ENCODE measurements at places on chromosomes 4 and X.

- DNase-seq: no peak
These were observed 55.0 kb upstream of the PPP1R2C start for GRCh38 chrX:42832764-42833549.

DNA sequence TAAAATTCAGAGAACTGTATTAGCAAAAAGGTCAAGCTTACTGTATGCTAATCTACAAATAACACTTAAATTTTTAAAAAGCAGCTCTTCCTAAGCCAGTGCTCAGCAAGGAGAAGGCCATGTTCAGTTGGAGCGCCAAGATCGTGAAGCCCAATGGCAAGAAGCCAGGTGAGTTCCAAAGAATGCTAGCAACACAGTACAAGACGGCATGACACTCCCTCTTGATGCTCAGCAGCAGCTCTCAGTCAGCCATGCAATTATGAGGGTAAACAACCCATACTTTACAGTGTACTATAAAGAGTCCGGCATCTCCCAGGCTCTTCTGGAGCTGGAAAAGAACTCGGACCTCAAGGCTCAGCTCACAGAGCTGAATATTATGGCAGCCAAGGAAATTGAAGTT, 34.9 kb downstream of the STX18 start:
- no peak for DNase-seq

DNA sequence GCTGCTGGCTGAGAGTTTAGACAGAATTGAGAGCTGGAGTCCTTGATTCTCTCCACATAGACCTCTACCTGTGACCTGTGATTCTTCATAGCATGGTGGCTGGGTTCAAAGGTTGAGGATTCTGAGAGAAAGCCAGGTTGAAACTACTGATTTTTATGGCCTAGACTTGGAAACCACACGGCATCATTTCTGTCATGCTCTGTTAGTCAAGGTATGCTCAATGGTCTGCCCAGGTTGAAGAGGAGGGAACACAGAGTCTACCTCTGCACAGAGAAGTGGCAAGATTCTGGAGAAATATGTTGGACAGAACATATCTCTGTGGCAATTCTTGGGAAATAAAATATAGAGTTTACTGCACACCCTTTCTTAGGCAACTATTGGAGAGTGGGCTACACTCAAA, 57.2 kb upstream of the CXorf66 start:
- DNase-seq: no peak

DNA sequence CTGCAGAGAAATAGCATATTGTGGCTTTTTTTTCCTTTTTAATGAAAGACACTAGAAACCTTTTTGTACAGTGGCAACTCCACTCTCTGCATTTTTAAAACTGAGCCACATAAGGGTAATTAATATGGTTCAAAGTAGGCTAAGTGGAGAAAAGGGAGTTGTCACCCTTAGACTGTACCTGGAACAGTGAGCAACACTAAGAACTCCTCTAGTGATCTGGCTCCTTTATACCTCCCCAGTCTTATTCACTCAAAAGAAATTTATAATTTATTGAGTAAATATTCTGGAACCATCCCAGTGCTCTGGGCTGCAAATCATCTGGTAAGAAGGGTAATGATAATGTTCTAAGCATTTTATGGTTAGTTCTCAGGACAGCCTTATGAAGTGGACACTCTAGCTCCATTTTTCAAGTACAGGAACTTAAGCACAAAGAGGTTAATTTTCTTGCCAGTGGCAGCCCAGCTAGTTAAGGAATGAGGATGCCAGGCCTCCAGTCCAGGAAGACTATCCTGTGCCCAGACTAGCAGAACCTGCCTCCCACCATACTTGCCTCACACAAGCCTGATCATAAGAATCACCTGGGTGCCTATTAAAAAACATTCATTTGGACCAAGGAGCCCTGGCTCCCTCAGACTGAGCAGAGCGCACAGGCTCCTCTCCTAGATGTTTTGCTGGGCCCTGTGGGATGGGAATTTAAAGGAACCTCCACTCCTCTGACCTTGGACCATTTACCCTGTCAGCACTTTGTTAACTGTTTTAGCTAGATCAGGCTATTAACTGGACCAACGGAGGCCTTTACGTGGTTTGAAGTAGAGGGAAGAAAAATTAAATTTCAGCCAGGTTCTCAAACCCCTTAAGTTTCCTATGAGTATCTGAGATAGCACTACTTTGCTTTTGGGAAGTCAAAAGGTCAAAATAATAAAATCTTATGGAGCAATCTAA, 102.6 kb downstream of the PDE5A start:
- no peak for DNase-seq

- no peak for DNase-seq
These were observed 140.3 kb upstream of the PGRMC2 start for GRCh38 chr4:128427832-128428366.

DNA sequence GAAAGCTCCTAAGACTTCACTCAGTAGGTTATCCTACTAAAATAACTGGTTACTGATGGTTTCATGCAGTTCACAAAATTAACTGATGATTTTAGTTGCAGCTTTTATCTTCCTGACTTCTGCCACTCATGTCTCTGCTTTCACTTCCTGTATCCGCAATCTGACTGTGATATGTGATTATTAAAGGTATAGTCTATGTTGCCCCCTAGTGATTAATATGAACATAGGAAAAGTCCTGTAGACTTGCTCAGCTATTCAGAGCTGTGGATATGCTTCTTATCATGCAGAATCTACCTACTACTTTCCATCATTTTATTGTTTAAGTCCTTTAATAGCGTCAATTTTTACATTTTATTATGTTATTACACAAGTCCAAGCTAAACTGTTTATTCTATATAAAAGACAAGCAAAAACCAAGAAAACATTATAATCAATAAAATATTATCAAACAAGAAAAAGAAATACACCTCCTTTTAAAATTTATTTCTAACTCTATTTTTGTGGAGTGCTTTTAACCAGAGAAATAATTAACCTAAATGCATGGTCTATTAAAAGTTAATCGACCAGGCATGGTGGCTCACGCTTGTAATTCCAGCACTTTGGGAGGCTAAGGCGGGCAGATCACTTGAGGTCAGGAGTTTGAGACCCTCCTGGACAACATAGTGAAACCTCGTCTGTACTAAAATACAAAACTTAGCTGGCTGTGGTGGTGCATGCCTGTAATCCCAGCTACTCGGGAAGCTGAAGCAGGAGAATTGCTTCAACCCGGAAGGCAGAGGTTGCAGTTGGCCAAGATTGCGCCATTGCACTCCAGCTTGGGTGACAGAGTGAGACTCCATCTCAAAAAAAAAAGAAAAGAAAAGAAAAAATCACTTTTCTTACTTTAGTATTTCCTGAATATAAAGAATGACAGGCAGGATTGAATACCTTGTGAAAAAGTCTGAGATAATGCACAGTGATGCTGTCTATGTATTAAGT, 40.4 kb upstream of the TLR2 start:
- no peak for DNase-seq

DNA sequence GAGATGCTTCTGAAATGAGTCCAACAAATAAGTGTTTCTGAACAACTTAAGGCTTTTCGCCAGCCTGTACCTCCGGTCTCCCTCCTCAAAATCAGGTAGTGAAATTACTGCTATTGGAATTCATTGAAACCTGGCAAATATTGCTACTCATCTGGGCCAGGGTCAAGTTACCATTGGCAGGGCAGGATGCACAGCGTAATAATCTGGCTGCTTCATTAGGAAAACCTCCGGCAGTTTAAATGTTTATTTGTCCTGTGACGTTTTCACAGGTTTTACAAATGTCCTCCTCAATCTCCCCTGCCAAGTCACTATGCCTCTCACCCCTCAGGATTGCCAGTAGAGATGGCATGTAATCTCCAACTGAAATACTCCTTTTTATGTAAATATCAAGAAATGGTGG, 92.6 kb upstream of the KDR start:
- DNase-seq: no peak

GRCh38 chr4:90833706-90834105, 706.5 kb downstream of the CCSER1 start:
- no peak for DNase-seq

GRCh38 chr4:1793940-1794808, 1.1 kb downstream of the FGFR3 start:
- DNase-seq: no peak

DNA sequence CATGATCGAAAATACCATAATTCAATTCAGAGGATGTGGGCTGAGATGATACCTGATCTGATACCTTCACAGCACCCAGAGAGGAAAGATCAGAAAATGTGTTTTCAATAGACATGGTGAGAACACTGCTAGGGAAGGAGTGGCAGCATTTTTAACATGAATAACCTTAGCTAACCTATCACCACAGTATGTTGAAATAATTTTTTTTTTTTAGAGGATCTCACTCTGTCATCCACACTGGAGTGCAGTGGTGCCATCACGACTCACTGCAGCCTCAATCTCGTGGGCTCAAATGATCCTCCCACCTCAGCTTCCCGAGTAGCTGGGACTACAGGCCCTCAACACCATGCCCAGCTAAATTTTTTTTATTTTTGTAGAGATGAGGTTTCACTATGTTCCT, 90.5 kb upstream of the RAPGEF2 start:
- DNase-seq: no peak

- DNase-seq: no peak
These were observed 111.2 kb downstream of the TBL1X start for GRCh38 chrX:9576059-9576458.

DNA sequence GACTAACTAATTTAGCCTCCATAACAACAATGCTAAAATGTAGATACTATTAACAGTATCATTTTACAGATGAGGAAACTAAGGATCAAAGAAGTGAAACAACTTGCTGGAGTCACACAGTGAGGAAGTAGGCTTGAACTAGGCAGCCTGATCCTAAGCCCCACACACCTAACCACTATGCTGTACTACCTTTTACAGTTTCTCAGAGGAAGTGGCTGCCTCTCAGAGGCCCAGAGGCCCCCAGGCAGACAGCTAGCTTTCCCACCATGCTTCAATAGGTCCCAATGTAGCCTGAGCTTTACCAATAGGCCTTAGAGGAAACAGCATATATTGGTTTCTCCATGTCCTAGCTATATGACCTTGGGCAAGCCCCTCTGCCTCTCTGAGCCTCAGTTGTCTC, 69.4 kb upstream of the PJA1 start:
- DNase-seq: no peak

- no peak for DNase-seq
These were observed 1.5 kb downstream of the P2RY8 start for GRCh38 chrX:1535241-1536041.

Measured in stimulated activated CD8-positive, alpha-beta memory T cell treated with anti-CD3 and anti-CD28 coated beads, Interleukin-4, amount 100 ng/mL, for 1 hour (primary cell).